AG09309 (cell line): ENCODE measurements at places on chromosomes 5 and 9.
A peak's percentile ranks its signal among the peaks of the same experiment; 100 is the strongest.

- peak; percentile 64 for DNase-seq
Observed at GRCh38 chr9:108439947-108440346, 415.8 kb downstream of the ACTL7B start.

DNA sequence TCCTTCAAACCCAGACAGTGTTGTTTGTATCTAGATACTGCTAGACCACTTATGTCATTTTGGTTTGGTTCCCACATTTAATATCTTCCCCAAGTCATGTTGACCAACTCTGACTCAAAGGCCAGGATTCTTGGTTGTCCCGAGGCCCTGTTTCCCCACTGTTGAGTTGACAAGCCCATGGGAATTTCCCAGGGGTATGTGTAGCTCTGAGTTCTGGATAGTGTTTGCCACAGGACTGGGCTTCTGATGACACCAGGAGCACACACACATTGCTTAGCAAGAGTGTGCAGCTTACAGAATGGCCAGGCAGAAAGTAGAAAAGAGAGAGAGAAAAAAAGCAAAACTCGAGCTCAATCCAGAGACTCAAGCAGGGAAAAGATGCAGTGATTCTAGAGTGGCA, 214.4 kb downstream of the NXNL2 start:
- DNase-seq, result no peak

GRCh38 chr9:86248746-86249145, 10.7 kb downstream of the C9orf153 start:
- no peak for DNase-seq

- no peak for DNase-seq
Observed at GRCh38 chr9:109252291-109252690, 68.6 kb downstream of the EPB41L4B start.

DNA sequence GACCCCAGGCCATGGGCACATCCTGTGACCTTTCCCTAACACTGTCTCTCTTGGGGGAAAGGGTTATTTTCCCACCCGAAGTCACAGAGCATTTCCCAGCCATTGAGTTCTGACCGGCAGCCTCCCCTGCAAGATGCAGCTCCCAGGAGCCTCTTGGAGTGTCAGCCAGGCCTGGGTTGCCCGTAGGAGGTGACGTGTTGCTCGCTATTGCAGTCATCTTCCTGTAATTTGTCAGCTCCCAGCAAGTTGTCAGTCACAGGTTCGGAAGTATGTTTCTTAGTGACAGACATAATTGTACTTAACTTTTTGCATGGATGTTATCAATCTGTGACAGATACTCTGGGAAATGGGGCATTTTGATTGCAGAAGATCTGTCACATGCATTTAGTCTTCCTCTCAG, 74.5 kb downstream of the MVB12B start:
- DNase-seq, result no peak

- no peak for DNase-seq
Observed at GRCh38 chr5:119412279-119413227, 39.7 kb upstream of the HSD17B4 start.

DNA sequence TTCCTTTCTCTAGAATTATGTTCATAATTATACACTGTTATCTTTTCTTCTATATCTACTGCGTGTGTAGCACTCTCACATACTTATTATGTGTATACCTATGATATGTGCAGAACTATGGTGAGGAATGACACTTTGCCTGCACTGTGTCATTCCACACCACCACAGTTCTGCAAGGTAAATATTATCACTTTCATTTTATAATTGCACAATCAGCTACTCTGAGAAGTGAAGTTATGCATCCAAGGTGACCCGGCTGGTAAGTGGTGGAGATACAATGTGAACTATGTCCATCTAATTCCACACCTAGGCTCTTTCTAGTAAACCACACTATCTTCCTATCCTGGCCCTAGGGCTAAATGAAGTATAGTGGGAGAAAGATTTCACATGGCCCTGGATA, 170.1 kb upstream of the ATP10B start:
- DNase-seq, result no peak
